ENCODE measurements at places on chromosomes 5 and 9.

- DNase-seq: no peak
These were observed 32.4 kb downstream of the NEK6 start for GRCh38 chr9:124290053-124290591.

GRCh38 chr9:37512437-37512836 lies 26.7 kb downstream of the POLR1E start:
- DNase-seq: no peak

- DNase-seq: no peak
These were observed 58.5 kb downstream of the ZNF462 start for GRCh38 chr9:106921341-106921899.

- no peak for DNase-seq
These were observed 134.4 kb downstream of the TRPM3 start for GRCh38 chr9:70986984-70987383.

- DNase-seq: no peak
These were observed 36.7 kb downstream of the CNTLN start for GRCh38 chr9:17171309-17172094.

DNA sequence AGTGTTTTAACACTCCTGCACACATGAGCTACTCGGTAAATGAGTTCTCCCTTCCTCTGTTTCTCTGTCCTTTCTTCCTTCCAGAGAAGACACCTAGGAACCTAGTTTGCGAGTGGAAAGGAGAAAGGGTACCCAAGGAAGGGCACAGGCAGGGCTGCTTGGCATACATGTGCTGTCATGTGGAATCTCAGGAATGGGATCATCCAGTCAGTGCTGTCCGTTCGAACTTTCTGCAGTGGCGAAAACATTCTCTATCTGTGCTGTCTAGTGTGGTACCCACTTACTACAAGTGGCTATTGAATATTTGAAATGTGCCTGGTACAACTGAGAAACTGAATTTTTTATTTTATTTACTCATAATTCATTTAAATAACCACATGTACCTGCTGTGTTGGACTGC lies 28.0 kb downstream of the NLN start:
- DNase-seq: no peak

DNA sequence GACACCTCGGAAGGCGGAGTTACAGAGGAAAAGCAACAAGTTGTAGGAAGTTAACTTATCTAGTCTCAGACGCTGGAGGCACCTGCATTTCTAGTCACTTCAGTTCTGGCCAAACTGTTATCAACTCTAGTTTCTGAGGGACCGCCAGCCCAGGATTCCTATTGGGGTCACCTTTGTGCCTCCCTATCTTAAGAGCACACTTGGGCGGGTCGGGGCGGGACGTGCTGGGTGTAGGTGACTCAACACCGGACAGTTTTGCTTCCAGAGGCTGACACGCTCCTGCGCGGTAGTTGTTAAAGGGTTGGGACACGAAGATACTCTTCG lies 679 bp upstream of the KDM4C start:
- DNase-seq: peak; percentile 79

DNA sequence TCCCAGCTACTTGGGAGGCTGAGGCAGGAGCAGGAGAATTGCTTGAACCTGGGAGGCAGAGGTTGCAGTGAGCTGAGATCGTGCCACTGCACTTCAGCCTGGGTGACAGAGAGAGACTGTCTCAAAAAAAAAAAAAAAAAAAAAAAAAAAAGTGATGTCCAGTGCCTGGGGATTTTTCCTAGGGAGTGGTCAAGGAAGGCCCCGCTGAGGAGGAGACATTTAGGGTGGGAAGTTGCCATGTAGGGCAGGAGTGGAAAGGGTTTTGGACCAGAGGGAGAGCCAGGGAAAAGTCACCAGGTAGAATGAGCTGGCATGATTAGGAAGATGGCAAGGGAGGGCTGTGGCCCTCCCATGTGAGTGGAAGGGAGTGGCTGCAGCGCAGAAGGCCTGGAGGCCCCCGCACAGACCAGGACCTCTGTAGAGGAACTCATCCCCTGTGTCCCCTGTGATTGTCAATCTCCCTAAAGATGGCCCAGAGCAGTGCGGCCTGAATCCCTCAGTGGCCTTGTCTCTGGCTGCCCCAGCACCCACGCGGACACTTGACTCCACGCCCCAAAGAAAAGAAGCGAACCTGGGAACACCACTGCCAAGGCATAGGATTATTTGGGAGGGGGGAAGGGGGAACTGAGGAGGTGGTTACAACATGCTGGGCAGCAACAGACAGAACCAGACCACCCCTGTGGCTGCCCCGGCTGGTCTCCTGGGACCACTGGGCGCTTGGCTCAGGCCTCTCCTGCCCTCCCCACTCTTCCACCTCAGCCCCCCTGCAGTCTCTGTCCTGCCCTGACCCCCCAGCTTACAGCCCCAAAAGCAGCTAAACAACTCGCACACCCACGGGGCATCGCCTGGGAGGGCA lies 2.6 kb upstream of the SQSTM1 start:
- no peak for DNase-seq

GRCh38 chr5:134275822-134276221 lies 49.9 kb upstream of the PPP2CA start:
- no peak for DNase-seq

DNA sequence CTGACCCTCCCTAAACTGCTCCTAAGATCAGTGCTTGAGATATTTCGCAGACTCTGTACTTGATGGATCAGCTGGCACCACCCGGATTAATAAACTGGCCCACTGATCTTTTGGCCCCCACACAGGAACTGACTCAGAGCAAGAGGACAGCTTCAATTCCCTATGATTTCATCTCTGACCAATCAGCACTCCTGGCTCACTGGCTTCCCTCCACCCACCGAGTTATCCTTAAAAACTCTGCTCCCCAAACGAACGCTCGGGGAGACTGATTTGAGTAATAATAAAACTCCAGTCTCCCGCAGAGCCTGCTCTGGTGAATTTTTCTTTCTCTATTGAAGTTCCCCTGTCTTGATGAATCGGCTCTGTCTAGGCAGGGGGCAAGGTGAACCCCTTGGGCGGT lies 36.5 kb upstream of the CD180 start:
- DNase-seq: no peak

DNA sequence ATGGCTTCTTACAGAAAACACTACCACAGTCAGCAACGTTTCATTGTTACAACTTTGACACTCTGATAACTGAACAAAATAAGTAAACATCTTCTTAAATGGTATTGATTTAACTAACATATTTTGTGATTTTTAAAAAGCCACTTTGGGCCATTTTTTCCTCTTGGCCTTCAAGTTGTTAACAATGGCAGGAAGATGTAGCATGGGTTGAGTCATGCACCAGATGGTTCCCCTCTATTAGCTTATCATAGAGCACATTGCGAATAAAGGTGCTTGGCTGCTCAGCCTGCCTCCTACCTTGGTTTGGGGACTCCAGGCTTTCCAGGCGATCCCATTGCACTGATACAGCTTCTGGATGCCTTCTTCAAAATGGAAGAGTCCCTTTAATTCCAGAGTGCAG lies 24.1 kb upstream of the CER1 start:
- DNase-seq: no peak

DNA sequence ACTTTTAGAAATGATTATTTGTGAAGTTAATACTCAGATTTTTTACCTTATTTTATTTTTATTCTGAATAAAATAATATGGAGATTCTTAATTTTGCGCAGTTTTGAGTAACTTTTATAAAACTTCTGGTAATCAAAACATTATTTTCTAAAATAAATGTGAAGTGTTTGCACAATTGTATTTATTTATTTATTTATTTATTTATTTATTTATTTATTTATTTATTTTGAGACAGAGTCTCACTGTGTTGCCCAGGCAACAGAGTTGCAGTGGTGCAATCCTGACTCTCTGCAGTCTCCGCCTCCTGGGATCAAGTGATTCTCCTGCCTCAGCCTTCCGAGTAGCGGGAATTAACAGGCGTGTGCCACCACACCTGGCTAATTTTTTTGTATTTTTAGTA lies 73.5 kb downstream of the RPS6 start:
- no peak for DNase-seq

GRCh38 chr5:74892921-74893320 lies 26.7 kb upstream of the FAM169A start:
- no peak for DNase-seq

GRCh38 chr9:120876842-120877240 lies at the start of gene PHF19:
TSS of gene PHF19 (minus strand) at chr9:120877188. CDS start at chr9:120874741, 2,447 bp downstream.
- peak; percentile 60 for DNase-seq

DNA sequence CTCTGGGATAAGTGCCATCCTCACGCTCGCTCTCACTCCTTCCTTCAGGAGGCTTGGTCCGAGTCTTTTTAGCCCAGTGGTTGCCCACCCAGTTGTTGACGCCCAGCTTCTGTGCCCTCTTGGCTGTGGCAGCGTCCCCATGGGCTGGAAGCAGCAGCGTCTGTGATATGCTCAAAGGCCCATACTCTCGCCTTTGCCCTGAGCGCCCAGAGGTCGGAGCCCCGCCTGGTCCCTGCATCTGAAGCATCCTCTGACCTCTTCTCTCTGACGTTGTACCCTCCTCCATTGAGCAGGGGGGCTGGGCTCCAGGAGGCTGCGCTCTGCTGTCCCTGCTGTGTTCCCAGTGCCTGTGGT lies 78.0 kb upstream of the CACNA1B start:
- DNase-seq: no peak

GRCh38 chr5:38453506-38453905 lies 102.9 kb downstream of the LIFR start:
- DNase-seq: peak; percentile 43

Data from activated CD4-positive, alpha-beta T cell treated with anti-CD3 and anti-CD28 coated beads, Interleukin-2, amount 50 U/mL, for 48 hours (primary cell).